ENCODE measurements at places on chromosomes 11 and 22.

GRCh38 chr11:72084965-72085364, 4.3 kb downstream of the LRRC51 start:
- DNase-seq: no peak

DNA sequence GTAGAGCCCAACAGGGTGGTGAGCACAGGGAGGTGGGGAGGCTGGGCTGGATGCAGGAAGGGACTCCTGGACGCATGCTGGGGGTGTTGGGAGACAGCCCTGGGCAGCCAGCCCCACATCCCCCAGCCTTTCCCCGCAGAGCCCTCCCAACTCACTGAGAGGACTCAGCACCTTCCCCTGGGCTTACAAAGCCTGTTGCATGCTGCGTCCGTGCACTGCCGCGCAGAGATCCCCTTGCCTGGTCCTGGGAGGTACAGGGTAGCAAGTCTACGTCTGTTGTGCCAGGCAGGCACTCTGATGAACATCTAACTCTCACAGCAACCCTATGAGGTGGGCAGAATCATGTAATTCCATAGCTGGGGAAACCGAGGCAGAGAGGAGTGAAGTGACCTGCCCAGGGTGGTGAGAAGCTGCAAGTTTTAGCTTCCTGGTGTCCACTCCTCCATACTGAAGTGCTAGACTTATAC, 33.9 kb upstream of the TCF20 start:
- DNase-seq: no peak

GRCh38 chr11:37223962-37224361, 625.9 kb upstream of the RAG2 start:
- no peak for DNase-seq

- DNase-seq: no peak
These were observed 38.9 kb upstream of the EED start for GRCh38 chr11:86205421-86206336.

DNA sequence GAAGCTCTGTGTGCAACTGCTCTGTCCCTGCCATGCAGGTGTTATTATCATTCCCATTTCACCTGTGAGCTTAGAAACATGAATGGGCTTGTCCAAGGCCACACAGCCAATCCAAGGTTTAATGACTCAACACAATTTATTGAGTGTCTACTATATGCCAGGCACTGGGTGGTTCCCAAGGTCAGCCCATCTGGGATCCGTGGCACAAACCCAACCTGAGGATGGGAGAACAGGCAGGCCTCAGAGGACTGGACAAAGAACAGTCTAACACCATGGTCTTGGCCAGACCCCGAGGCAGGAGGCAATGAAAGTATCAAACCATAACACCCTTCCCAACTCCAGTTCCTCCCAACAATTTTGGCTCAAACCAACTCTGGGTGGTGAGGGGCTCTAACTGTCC, 15.7 kb downstream of the SPATA19 start:
- no peak for DNase-seq

DNA sequence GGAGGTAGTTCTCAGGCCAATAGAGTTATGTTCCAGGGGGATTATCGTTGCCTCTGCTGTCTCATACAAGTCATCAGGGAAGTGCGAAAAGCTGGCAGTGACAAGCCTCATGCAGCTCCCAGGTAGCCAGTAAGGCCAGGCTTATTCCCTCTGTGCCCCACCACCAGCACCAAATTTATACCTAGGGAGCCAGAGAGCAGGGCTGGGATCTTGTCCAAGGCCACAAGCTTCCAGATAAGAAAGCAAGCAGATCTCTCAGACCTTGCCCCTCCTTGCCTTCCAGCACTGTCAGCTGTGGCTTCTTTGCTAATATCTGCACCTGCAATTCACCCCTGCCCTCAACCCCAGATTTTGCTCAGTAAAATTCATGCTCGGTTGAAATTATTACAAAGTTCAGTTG, 206.3 kb upstream of the FAT3 start:
- DNase-seq: no peak

GRCh38 chr11:76592961-76593360, 77.6 kb downstream of the LRRC32 start:
- no peak for DNase-seq
